ENCODE measurements at places on chromosomes 1 and 21. TPM values are rescaled to one million over a fixed set of nuclear protein-coding genes. Genes with fewer than 3 reads are reported as not detected.

Gene UBIAD1
- 15.4 TPM for total RNA-seq

Gene SHISAL2A
- not detected for total RNA-seq

Gene ZNF648
- total RNA-seq = not detected

GRCh38 chr1:234069760-234070159 lies 165.3 kb downstream of the SLC35F3 start:
- no peak for DNase-seq

DNA sequence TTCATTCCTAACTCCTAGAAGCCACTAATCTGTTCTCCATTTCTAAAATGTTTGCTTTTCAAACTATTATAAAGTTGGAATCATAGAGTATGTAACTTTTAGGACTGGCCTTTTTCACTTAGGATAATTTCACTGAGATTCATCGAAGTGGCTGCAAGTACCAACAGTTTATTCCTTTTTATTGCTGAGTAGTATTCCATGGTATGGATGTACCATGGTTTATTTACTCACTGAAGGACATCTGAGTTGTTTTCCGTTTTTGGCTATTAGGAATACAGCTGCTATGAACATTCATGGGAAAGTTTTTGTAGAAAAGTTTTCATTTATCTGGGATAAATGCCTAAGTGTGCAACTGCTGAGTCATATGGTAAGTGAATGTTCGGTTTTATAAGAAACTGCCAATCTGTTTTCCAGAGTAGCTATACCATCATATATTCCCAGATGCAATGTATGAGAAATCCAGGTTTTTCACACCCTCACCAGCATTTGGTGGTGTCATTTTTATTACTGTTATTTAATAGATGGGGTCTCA lies 66.3 kb downstream of the SLC27A3 start:
- DNase-seq = peak; percentile 53

DNA sequence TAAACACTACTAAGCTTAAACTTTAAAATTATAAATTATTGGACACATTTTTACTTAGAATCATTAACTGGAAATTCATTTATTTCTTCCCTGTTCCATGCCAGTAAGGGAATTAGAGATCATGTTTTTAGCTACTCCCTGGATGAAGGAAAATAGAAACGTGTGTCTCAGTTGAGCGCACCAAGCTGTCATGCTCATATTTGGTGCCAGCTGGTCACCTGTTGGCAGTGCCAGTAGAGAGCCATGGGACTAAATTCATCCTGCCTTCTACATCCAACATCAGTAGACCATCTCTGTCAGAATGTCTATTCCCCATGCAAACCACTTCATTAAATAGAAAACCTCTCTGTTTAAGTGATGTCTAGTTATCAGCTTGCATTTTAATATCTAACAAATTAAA lies 17.4 kb upstream of the SLC22A15 start:
- DNase-seq = no peak
